ENCODE measurements at places on chromosomes 12 and 14.
A peak's percentile ranks its signal among the peaks of the same experiment; 100 is the strongest.

GRCh38 chr12:46468160-46468559, 95.6 kb upstream of the SLC38A2 start:
- no peak for DNase-seq

- no peak for DNase-seq
These were observed 57.0 kb upstream of the FBRSL1 start for GRCh38 chr12:132432721-132433577.

DNA sequence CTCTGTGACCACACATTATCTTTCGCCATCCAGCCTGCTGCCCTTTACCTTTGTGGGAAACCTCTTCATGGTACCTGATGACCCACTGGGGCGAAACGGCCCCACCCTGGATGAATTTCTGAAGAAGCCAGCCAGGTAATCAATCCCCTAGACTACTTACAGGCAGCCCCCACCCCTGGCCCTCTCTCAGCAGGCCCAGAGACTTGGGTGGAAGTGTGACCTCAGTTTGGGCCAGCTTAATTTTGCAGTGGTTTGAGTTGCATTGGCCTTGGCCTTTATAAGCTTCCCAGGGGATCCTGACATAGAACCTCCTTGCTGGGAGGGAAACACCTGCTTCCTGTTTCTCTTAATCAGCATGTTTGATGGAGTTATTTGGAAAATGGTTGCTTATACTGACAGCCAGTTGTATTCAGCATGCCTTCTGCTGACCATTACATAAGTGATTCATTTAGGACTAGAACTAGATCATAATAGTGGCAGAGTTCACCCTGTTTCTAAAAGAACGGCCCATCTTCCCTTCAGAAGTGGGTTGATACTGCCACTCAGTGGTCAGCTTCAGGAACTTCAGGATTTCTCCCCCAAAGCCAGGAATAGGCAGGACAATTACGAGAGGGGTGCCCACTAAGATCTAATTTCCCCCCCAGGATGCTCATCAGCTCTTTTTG, 6.1 kb downstream of the SDR39U1 start:
- peak; percentile 74 for DNase-seq

DNA sequence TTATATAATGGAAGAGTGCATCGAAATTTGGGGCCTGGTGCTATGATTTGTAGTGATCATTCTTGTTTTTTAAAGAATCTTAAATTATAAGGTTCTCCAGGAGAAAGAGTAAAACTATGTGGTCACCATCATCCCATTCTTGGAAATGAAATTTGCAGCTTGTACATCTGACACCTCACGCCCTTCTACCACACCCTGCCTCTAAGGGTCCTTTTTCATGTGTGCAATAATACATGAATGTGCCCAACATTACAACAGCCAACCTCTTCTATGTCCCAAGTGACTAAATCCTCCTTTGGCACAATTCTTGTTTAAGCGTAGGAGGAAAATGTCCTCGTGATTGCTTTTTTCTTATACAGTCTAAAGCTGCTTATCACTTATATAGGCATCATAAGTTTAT, 636.5 kb upstream of the NOVA1 start:
- no peak for DNase-seq

- DNase-seq, result peak; percentile 50
These were observed 178.5 kb upstream of the RTL1 start for GRCh38 chr14:101082036-101082435.

DNA sequence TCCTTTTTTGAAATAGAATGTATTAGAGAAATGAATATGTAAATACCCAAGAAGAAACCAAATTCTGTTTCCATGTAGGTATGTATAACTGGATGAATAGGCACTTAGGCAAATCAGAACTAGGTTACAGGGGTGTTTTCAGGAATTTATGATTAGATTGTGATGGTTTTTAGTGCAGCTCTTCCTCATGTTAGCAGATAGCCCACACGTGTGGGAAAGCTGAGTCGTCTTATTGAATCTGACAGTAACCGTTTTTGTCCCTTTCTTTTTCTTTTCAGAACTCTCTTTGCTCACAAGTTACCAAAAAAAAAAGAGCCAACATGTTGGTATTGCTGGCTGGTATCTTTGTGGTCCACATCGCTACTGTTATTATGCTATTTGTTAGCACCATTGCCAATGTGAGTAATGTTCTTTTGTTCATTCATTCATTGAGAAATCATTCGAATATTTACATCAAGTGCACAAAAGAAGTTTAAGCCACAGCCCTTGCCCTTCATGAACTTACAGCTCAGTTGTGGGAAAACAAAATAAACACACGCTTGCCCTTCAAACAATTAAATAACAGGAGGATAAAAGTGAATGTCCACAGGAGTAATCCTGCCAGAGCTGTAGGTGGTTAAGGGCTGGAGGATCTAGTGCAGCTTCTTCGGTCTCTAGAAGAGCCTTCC, 14.8 kb downstream of the EMP1 start:
- no peak for DNase-seq

DNA sequence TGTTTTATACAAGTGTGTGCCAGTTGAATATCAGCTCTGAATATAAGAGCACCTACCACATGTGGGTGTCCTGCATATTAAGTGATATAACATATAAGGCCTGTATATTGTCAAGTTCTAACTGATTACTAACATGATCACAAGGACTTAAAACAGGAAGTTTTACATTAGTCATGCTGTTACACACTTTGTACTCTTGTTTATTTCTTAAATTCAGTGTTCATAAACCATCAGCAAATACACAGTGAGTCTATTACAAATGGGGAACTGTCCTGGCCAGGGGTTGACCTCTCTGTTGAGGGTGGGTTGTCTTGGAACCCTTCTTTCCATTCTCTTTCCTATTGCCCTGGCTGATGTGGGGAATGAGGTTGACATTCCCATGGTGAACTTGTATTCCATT, 19.1 kb downstream of the HELB start:
- DNase-seq, result no peak

- no peak for DNase-seq
These were observed 134.8 kb upstream of the VRK1 start for GRCh38 chr14:96662116-96662970.

DNA sequence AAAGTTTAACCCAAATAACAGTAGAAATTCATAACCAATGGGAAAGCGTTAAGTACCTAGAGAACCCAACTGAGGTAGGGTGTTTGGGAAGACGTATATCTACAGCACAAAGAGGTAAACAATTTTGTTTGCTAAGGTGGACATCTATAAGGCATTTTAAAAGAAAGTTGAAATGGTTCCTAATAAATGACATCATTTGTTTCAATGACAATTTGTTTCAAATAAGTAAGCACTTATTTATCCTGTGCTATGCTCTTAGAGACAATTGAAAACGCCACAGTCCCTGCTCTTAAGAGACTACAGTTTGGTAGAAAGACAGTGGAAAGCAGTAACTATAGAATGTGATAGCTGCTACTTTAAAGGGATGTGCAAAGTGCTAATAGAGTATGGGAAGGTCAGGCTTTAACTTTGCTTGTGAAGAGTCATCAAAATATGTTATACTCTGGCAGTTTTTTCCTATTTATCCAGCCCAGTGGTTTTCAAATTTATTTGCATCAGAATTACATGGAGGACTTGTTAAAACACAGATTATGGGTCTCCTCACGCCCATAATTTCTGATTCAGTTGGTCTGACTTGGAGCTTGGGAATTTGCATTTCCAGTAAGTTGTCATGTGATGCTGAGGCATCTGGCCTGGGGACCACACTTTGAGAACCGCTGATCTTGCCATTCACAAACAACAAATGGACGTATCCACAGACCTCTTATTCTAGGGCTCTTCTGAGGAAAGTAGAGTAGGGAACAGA, 19.6 kb upstream of the SMCO2 start:
- no peak for DNase-seq

- peak; percentile 47 for DNase-seq
These were observed 4.4 kb downstream of the CHST11 start for GRCh38 chr12:104460973-104461698.

GRCh38 chr12:70367258-70368141, 1.4 kb downstream of the KCNMB4 start:
- no peak for DNase-seq

GRCh38 chr14:31939934-31940333, 137.2 kb upstream of the ARHGAP5 start:
- DNase-seq, result no peak

- DNase-seq, result peak; percentile 94
These were observed 56.0 kb downstream of the PLEKHG3 start for GRCh38 chr14:64760146-64760755.

GRCh38 chr14:68865542-68865941, 72.7 kb upstream of the ZFP36L1 start:
- DNase-seq, result no peak

GRCh38 chr12:20443792-20444191, 75.5 kb downstream of the PDE3A start:
- DNase-seq, result no peak

GRCh38 chr12:52873832-52874572, 25.2 kb upstream of the KRT78 start:
- peak; percentile 90 for DNase-seq

DNA sequence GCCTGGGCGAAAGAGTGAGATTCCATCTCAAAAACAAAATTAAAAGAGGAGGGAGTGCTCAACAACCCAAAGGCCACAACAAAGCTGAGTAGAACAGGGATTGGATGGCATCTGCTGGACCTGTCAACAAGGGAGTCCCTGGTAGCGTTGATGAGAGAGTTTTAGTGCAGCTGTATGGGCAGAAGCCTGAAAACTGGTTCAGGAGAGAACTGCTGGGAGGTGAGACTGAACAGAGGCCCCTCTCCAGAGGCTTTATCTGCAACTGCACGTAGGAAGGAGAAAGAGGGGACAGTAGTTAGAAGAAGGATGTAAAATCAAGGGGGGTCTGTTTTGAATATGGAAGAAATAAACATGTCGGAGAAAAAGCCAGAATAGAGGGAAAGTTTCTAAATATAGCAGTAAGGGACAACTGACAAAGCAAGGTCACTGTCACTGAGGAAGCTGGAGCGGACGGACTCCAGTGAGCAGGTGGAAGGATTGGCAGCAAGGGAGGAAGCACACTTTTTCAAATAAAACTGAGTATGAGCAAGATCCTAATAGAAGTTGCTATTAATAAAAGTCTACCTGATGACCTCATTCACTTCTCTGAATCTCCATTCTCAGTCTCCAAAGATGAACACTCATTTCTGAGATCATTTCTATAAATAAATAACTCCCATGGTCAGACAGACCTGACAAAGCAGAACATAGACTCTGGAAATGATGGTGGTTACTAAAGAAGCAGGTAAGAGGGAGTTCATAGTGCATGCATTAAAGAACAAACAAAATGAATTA, 11.8 kb upstream of the ATF1 start:
- DNase-seq, result no peak

GRCh38 chr12:65720136-65721130, 103.8 kb upstream of the HMGA2 start:
- peak; percentile 45 for DNase-seq

DNA sequence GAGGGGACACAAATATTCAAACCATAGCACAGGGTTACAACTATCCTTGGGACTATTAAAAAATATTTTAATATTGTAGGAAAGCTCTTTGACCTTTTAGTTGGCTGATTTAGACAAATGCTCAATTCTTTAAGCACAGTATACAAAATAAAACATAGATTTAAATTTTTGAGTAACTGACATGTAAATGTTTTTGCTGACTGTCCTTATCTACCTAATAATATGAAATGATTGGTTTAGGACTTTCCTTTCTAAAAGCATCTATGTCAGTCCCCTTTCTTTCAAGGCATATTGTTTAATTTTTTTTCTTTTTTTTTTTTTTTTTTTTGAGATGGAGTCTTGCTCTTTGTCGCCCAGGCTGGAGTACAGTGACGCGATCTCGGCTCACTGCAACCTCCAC, 16.5 kb upstream of the OR6J1 start:
- DNase-seq, result no peak

- peak; percentile 49 for DNase-seq
These were observed 1133.0 kb downstream of the VRK1 start for GRCh38 chr14:97930166-97930565.

- no peak for DNase-seq
These were observed 2.2 kb downstream of the BAZ1A start for GRCh38 chr14:34872822-34873588.

GRCh38 chr14:103151270-103151945, 28.1 kb downstream of the TNFAIP2 start:
- peak; percentile 24 for DNase-seq

- DNase-seq, result no peak
These were observed 45.5 kb downstream of the SPATA7 start for GRCh38 chr14:88430976-88431375.

- DNase-seq, result peak; percentile 96
These were observed at the start of gene DIO3 for GRCh38 chr14:101561145-101561896. TSS of gene DIO3 (plus strand) at chr14:101561495.

DNA sequence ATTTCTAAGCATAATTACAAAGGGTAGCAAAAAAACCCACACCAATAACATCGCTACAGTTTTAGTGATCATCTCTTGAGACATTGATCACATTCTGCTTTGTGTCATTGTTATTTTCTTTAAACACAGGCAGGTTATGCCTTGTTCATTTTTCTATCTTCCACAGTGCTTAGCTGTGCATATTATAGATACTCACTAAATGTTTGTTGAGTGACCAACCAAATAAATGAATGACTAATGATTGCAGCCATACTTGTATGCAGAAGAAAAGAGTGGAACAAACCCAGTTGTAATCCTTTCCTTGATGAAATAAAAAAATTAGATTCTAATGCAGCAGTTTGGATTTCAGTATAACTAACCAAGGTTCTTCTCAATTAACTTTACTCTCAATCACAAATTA, 81.0 kb upstream of the RASSF8 start:
- DNase-seq, result no peak

GRCh38 chr12:42299392-42300308, 26.2 kb downstream of the ZCRB1 start:
- no peak for DNase-seq

GRCh38 chr14:103685276-103686211, 29.7 kb downstream of the XRCC3 start:
- no peak for DNase-seq

GRCh38 chr12:125954362-125954761, 889.1 kb downstream of the AACS start:
- DNase-seq, result peak; percentile 67

GRCh38 chr14:54048736-54049135, 92.1 kb upstream of the BMP4 start:
- no peak for DNase-seq

DNA sequence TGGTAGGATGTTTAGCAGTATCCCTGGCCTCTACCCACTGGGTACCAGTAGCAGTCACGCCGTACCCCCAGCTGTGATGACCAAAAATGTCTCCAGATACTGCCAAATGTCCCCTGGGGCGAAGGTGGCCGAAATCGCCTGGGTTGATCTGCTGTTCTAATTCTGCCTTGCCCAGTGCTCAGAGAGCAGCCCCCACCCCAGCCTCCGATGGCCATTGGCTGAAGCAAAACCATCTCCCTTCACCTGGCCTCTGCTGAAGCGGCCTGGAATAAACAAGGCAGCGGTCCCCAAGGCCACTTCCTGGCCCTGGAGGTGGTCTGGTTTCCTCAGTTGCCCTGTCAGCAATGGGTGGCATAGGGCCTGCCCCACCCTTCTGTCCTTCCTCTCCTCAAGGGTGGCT, 298.4 kb downstream of the CACNA1C start:
- DNase-seq, result no peak

DNA sequence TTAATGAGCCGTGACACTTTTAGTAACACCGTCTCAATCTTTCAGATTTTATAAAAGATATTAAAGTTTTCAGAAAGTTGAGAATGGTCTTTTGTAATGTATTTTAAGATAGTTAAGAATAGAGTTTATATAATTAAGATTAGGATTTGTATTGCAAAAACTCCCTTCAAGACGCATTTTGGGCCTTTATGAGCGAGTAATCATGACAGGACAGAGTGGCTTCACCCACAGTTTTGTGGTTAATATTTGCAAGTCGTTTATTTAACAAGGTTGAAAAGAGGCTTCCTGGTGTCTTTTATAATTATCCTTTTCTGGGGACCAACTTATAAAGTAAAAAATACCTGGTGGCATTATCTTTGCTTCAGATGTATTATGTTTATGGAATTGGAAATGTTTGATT, 44.0 kb downstream of the TRAF3 start:
- no peak for DNase-seq

Measured in endodermal cell (in vitro differentiated cells).